ENCODE measurements at places on chromosomes 6 and 20.

GRCh38 chr6:150081702-150082101 lies 12.8 kb upstream of the ULBP3 start:
- DNase-seq, result no peak

GRCh38 chr20:53408691-53409446 lies 184.8 kb downstream of the ZNF217 start:
- peak; percentile 37 for DNase-seq

DNA sequence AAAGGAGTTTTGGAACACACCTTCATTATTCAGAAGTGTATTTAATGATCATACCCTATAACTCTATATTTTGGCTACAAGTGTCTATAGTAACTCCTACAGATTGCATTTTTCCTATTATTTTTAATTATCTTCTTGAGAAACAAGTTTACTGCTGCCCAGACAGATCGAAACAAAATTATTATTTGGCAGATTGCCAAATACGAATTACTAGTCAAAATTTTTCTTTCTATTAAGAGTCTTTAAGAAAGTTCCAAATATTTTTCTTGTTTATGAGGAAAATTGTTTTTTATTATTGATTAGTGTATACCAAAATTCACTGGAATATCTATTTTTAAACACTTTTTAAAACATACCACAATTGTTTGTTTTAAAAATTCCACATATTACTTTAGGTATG lies 821.9 kb upstream of the SLC35B3 start:
- no peak for DNase-seq

DNA sequence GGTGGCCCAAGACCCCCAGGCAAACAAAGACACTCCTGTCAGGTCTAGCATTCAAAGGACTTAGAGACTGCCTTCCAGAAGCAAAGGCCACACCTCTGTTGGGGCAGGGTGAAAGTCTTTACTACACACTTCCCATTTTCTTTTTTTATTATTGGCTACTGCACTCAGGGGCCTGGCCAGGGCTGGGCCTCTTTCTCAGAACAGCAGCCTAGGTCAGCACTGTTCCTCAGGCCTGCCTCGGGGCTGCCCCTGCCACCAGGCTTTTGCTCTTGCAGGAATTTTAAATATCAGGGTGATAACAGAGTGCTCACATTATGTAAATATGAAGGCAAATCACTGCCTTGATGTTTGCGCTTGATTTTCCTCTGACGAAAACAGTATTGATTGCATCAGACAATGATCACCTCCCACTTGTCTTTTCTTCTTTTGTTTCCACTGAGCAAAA lies 18.5 kb downstream of the GSTA4 start:
- no peak for DNase-seq

GRCh38 chr6:41724586-41725501 lies 10.6 kb downstream of the TFEB start:
- peak; percentile 42 for DNase-seq

- DNase-seq, result peak; percentile 69
Observed at GRCh38 chr6:170149681-170150589, 140.9 kb downstream of the DLL1 start.

- peak; percentile 61 for DNase-seq
Observed at GRCh38 chr6:20433321-20433720, 31.6 kb downstream of the E2F3 start.

Measured in NCI-H69 (cell line).